ENCODE measurements at places on chromosomes 3 and 15. TPM values are rescaled to one million over a fixed set of nuclear protein-coding genes. Genes with fewer than 3 reads are reported as not detected.
A peak's percentile ranks its signal among the peaks of the same experiment; 100 is the strongest.

GRCh38 chr15:51135276-51135675, 40.6 kb upstream of the TNFAIP8L3 start:
- peaks cover 2% of the 10 kb centered on the region for H3K4me1 ChIP-seq
- H3K27ac ChIP-seq: no peak overlapping the region
- no peak for DNase-seq
- H3K36me3 ChIP-seq: no peaks in the 10 kb centered on the region
- no peaks in the 10 kb centered on the region for H3K27me3 ChIP-seq
- no peak overlapping the region for H3K4me3 ChIP-seq

DNA sequence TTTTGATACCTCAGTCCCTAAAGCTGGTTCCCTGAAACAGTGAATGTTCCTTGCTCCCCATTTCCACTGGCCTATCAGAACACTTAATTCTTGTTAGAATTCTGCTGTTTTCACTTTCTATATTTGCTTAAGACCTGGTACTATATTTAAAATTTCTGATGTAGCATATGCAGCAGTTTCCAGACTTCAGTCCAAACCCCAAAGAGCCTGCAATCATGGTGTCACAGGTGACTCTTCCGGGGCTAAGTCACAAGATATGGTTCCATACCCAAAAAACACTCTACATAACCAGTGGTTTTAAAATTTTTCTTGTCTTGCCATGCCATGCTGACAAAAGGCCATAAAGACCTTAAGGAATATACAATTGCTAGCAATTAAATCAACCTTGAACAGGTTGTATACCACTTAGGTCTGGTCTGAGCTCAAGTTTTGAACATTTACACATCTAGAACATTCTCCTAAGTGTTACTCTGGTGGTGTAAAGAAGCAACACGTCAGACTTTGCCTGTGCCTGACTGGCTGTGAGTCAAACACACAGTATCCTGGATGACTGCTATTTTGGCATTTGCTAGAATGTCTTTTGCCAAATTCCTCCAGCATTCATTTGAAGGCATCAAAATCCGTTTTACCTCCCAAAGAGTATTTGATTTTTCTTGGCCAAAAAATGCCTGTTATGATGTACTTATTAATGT, 160.0 kb downstream of the FRMD5 start:
- no peak overlapping the region for H3K4me3 ChIP-seq
- no peaks in the 10 kb centered on the region for H3K4me1 ChIP-seq
- no peaks in the 10 kb centered on the region for H3K36me3 ChIP-seq
- H3K27ac ChIP-seq: no peak overlapping the region
- H3K27me3 ChIP-seq: no peaks in the 10 kb centered on the region
- no peak for DNase-seq

- no peak overlapping the region for H3K4me3 ChIP-seq
- H3K4me1 ChIP-seq: peaks cover 19% of the 10 kb centered on the region
- DNase-seq: no peak
- no peak overlapping the region for H3K27ac ChIP-seq
- no peaks in the 10 kb centered on the region for H3K27me3 ChIP-seq
- H3K36me3 ChIP-seq: no peaks in the 10 kb centered on the region
These were observed 285.4 kb downstream of the ZBTB20 start for GRCh38 chr3:114861666-114862065.

DNA sequence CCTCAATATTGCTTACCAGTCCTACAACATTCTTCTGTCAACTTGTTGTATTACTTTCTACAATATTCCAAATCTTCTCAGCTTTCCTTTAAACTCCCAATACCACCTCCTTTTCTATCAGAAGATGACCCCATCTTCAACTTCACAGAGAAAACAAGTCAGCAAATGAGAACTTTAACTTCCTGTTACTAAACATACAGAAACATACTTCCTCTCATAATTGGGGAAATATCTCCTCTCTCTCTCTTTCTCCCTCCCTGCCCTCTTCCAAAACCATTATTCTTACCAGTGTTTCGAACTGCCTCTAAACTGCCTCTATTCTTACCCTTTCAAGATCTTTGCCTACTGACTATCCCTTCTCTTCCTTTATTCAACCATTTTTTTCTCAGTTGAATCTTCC, 1.8 kb upstream of the SNAP23 start:
- DNase-seq: no peak
- peaks cover 65% of the 10 kb centered on the region for H3K4me1 ChIP-seq
- no peaks in the 10 kb centered on the region for H3K36me3 ChIP-seq
- no peak overlapping the region for H3K4me3 ChIP-seq
- H3K27me3 ChIP-seq: no peaks in the 10 kb centered on the region

GRCh38 chr3:114323546-114324254, 29.9 kb downstream of the TIGIT start:
- H3K27ac ChIP-seq: no peak overlapping the region
- DNase-seq: no peak
- H3K27me3 ChIP-seq: no peaks in the 10 kb centered on the region

DNA sequence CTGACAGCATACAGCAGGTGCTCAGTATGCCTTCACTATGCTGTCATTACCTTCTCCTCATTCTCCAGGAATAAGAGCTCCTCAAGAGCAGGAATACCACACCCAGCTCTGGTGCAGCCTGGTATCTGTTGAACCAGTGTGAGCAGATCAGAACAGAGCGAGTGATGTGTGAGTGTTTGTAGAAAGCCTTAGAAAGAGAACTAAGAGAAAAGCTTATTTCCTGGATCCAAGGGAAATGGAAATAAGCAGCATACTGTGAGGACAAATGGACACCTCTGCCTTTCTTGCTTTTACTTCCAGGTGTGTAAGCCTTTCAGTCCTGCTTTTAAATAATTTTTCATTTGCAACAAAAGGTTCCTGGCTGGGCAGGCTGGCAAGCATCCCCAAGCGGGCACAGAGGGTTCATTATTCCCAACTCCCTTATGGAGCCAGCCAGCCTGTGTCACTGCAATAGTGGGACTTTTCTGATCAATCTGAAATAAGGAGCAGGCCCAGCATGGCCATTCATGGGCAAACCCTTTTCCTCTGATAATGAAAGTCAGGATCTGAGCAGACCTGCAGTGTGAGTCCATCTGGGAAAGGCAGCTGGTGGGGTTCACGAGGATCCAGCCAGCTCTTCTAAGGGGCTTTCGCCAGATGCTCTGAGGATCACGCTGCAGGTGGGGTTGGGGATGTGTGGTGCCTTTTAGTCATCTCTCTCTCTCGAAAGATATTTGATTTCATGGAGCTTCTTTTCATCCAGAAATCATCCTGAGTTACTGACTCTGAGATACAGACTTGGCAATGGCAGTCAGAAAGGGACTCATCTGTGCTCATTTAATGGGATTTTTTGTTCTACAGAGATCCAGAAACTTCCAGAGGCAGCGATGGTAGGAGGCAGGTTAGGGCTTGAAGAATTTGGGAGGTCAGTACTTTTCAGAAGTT, 594.9 kb upstream of the CFAP20DC start:
- H3K4me3 ChIP-seq: no peak overlapping the region
- H3K36me3 ChIP-seq: no peaks in the 10 kb centered on the region
- no peak overlapping the region for H3K27ac ChIP-seq

DNA sequence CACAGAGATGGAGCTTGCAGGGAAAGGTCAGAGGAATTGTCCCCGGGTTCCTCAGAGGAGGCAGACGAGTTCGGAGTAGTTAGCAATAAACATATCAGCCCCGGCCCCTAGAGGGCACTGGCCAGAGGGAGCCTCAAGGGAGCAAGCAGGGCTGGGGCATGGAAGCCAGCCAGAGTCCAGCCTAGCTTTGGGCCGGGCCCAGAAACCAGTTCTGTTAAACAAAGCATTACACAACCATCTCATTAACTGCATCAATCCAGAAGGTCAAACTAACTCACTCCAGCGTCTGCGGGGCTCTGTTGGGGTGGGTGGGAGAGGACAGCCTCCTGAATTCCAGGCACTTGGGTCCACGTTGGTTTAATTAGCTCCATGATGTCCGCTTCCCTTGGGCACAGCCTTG, 41.0 kb upstream of the IREB2 start:
- no peak overlapping the region for H3K4me3 ChIP-seq
- H3K27ac ChIP-seq: no peak overlapping the region
- DNase-seq: peak; percentile 33
- H3K4me1 ChIP-seq: no peaks in the 10 kb centered on the region
- H3K36me3 ChIP-seq: no peaks in the 10 kb centered on the region

- H3K36me3 ChIP-seq: peaks cover 4% of the 10 kb centered on the region
- no peak for DNase-seq
- H3K4me3 ChIP-seq: no peak overlapping the region
- H3K27ac ChIP-seq: no peak overlapping the region
- no peaks in the 10 kb centered on the region for H3K27me3 ChIP-seq
- no peaks in the 10 kb centered on the region for H3K4me1 ChIP-seq
These were observed 24.6 kb downstream of the SPPL2A start for GRCh38 chr15:50740955-50741354.

DNA sequence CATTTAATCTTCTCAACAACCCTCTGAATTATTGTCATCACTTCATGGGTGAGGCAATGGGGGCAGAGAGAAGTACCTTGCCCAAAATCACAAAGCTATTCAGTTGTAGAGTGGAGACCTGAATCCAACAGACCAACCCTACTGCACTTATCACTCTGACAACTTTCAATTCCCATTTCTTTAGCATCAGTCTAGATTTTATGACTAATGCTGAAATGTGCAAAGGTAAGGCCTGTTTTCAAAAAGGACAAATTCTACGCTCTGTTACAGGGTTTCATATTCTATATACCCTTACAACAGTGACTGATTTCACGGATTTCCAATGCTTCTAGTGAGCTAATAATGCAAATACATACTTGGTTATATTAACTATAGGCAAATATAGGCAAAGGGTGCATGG, 286.0 kb downstream of the ADAMTS17 start:
- H3K4me3 ChIP-seq: no peak overlapping the region
- no peak for DNase-seq
- peaks cover 7% of the 10 kb centered on the region for H3K4me1 ChIP-seq
- H3K27ac ChIP-seq: no peak overlapping the region
- H3K27me3 ChIP-seq: no peaks in the 10 kb centered on the region
- no peaks in the 10 kb centered on the region for H3K36me3 ChIP-seq

DNA sequence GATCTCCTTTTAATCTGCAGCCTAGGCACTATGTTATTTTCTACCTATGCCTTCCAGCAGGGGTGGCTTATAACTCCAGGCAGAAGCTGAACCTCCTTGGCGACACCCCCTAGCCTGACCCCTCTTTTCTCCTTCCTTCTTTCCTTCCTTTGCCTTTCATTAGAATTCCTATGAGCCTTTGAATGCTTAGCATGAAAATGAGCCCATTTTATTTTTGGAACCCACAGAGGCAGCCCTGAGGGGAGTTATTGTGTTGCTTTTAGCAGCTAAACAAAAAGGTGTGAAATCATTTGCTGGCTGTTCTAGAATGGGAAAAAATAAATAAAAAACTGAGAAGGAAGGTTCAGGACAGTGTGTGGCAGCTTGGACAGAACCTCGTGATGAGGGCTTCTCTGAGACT, 164.6 kb upstream of the ICE2 start:
- H3K36me3 ChIP-seq: no peaks in the 10 kb centered on the region
- peaks cover 18% of the 10 kb centered on the region for H3K4me1 ChIP-seq
- H3K4me3 ChIP-seq: no peak overlapping the region
- H3K27ac ChIP-seq: no peak overlapping the region
- H3K27me3 ChIP-seq: no peaks in the 10 kb centered on the region

GRCh38 chr15:76181705-76182107, 121.9 kb downstream of the TMEM266 start:
- no peaks in the 10 kb centered on the region for H3K27me3 ChIP-seq
- no peaks in the 10 kb centered on the region for H3K36me3 ChIP-seq
- H3K4me1 ChIP-seq: peaks cover 7% of the 10 kb centered on the region
- no peak overlapping the region for H3K4me3 ChIP-seq
- no peak overlapping the region for H3K27ac ChIP-seq
- no peak for DNase-seq

DNA sequence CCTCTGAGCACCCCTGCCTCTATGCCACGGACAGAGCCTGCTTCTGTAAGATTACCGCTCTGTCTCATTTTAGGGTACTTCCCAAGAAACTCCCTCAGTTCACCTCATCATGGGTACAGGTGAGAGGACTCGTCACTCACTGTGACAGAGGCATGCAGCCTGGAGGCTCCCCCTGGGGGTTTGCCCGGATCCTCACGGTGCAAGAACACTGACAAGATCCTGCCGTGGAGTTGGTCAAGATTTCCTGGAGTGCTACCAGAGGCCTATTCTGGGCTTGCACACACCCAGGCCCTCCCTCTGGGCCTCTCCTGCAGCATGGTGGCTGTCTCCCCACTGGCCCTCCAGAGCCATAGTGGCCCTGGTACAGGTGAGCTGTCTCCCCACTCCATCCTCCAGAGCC, 103.1 kb upstream of the TNIK start:
- no peak overlapping the region for H3K27ac ChIP-seq
- H3K36me3 ChIP-seq: no peaks in the 10 kb centered on the region

DNA sequence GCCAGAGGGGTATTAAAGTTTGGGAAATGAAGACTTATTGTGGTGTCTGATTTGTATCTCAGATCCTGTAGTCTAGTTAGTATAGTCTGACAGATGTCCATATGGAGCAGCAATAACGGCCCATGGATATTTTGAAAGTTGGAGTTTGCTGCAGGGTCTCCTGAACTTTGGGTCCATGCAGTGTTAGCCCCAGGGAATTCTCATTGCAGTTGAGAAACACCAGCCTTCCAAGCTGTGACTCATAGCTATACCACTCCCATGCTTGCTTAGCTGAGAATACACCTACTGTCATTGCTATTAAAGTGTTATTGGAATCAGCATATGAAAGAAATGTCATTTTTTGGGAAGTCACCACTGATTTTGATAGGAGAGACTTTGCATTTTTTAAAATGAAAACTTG, 29.2 kb downstream of the TMOD2 start:
- H3K27me3 ChIP-seq: no peaks in the 10 kb centered on the region
- no peak overlapping the region for H3K4me3 ChIP-seq
- H3K27ac ChIP-seq: no peak overlapping the region
- H3K36me3 ChIP-seq: peaks cover 46% of the 10 kb centered on the region
- no peak for DNase-seq

GRCh38 chr3:42012383-42012934, 50.6 kb upstream of the ULK4 start:
- H3K27ac ChIP-seq: no peak overlapping the region
- no peak for DNase-seq
- no peaks in the 10 kb centered on the region for H3K27me3 ChIP-seq
- no peaks in the 10 kb centered on the region for H3K36me3 ChIP-seq
- H3K4me1 ChIP-seq: peaks cover 24% of the 10 kb centered on the region

DNA sequence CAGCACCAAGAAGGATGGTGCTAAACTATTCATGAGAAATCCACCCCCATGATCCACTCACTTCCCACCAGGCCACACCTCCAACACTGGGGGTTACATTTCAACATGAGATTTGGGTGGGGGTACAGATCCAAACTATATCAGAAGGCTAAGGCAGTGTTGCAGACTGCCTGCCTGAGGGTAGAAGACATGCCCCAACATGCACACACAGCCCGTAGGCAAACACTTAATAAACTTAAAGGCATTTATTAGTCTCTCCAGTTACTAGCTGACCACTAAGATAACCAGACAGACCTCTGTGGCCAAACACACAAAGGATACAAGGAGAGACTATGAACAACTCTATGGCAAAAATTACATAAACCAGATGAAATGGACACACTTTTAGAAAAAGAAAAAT, 10.2 kb downstream of the FAM162A start:
- peaks cover 6% of the 10 kb centered on the region for H3K36me3 ChIP-seq
- no peak for DNase-seq
- no peak overlapping the region for H3K4me3 ChIP-seq
- H3K27me3 ChIP-seq: no peaks in the 10 kb centered on the region
- no peak overlapping the region for H3K27ac ChIP-seq

Gene SOX14
- not detected for total RNA-seq

Gene ZDHHC3
- 42.8 TPM for total RNA-seq

Gene GAP43
- 0.52 TPM for total RNA-seq

Gene IL17RC
- 36.2 TPM for total RNA-seq

Gene GRK7
- total RNA-seq: not detected

Gene LMOD3
- total RNA-seq: 137 TPM

Gene GP5
- total RNA-seq: 0.21 TPM

Gene ANKRD34C
- total RNA-seq: not detected

Gene ZNF774
- total RNA-seq: 7.5 TPM

Measured in heart right ventricle (tissue), 16 donors.